A549 (cell line): ENCODE measurements at places on chromosomes 13 and 19.
A peak's percentile ranks its signal among the peaks of the same experiment; 100 is the strongest.

DNA sequence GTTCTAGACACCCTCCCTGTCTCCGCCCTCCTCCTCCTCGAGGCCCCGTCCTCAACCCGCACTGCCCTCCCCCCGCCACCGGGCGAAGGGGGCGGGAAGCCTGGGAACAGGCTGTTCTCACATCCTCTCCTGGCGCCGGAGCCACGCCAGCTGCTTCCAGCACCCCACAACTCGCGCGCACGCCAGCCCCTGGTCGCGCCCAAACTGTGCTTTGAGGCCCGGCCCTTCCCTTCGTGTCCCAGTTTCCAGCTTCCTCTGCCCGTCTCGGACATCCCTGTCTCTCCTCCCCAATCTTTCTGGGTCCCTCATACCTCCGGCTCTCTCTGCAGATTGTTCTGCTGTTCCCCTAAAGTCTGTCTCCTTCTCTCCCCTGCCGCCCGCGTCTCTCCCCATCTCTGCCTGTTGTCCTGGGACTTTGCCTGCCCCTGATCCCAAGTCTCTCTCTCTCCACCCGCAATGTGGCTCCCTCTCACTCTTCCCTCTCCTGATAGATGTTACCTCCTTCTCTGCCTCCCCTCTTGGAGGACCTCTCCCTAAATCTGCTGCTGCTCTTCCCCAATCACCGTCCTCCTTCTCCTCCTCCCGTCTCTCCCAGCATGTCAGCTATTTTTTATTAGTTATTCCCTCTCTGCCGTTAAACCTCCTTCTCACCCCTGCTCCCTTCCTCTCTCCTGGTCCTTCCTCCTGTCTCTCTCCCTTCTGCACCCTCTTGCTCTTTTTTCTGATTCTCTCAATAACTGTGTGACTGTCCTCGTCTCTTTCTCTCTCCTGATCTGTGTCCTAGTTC lies 14.2 kb downstream of the DPF1 start:
- DNase-seq, result no peak

DNA sequence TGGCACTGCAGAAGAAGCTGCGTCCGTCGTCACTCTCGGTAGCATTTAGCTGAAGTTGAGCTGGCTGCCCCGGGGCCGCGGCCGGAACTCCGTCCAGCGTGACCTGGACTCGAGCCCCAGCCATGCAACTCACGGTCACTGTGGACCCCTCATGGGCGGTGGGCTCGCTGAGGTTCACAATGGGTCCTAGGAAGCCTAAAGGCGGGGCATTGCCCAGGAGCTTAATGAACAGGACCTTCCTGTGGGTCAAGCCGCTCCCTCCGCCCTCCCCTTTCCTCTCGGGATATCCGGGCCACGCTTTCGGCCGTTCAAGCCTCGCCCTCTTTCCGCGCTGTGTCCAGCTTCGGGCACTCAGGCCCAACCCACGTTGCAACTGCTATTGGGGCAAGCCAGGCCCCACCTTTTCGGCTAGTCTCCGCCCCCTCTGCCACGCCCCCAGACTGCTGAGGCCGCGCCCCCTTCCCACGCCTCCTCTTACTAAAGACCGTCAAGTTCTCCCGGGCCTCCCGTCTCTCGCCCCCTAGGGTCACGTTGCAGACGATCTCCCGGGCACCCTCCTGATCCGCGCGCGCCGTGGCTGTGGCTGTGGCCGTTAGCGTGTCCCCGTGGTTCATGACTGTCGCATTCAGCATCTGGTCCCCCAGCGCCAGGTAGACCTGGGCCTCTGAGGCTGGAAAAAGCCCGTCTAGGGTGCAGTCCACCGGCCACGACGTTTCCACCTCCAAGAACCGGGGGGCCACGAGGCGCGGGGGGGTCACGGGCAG lies 1.4 kb upstream of the RAVER1 start:
- peak; percentile 93 for DNase-seq

- DNase-seq, result no peak
These were observed 186.8 kb upstream of the PRR20A start for GRCh38 chr13:56953965-56954364.

DNA sequence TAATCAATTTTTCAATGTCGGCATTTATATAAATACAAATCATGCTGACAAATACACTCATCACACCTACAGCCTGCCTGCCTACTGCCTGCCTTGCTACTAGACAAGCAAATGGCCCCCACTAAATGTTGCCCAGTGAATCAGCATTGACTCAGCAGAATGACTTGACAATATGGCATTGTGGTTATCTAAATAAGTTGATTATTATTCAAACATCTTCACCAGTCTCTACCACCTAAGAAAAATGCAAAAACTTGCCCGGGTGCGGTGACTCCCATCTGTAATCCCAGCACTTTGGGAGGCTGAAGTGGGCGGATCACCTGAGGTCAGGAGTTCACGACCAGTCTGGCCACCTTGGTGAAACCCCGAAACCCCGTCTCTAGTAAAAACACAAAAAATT lies 296.1 kb downstream of the PCDH9 start:
- peak; percentile 15 for DNase-seq

DNA sequence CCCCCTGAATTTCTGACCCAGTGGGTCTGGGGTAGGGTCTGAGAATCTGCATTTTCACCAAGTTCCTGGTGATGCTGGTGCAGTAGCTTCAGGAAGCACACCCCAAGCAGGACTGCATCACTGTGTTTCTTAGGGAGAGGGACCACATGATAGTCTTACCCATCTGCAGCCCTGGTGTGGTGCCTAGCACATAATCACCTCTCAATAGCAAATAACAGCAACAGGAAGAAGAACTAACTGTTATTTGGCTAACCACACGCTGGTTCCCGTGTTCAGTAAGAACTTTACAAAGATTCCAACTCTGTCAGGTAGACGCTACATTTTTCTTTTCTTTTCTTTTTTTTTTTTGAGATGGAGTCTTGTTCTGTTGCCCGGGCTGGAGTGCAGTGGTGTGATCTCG lies 41.9 kb upstream of the SPATA13 start:
- DNase-seq, result no peak

DNA sequence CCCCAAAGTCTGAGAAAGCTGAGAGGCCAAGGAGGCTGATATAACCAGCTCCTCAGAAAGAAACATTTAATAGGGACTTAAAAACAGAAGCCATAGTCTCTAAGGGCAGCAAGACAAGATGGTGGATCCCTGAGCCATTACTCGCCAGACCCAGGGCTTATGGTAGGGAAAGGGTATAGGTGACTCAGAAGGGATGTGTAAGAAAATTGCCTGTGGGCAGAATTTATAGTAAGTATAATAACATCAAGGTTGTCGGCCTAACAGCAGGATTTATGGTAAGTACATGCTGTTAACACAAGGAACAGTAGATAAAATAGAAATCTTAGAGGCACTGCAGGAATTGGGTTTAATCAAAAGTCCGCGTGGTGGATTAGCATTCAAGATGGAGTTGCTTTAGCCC lies 14.7 kb downstream of the KBTBD6 start:
- DNase-seq, result no peak
